ENCODE measurements at places on chromosomes 16 and 17. TPM values are rescaled to one million over a fixed set of nuclear protein-coding genes. Genes with fewer than 3 reads are reported as not detected.

TTC19 gene
- total RNA-seq: 61.6 TPM

MT1H gene
- total RNA-seq: not detected

ADPRM gene
- total RNA-seq: 12.8 TPM

LRRC37A gene
- 7.7 TPM for total RNA-seq

FOXN1 gene
- 1.5 TPM for total RNA-seq

PRR35 gene
- total RNA-seq: not detected

TM4SF5 gene
- total RNA-seq: not detected
